ENCODE measurements at places on chromosomes 2 and 18.

- no peak for DNase-seq
These were observed 164.7 kb downstream of the ALPK2 start for GRCh38 chr18:58464104-58464625.

GRCh38 chr2:162989507-162989906 is 150.9 kb upstream of the KCNH7 start:
- no peak for DNase-seq

DNA sequence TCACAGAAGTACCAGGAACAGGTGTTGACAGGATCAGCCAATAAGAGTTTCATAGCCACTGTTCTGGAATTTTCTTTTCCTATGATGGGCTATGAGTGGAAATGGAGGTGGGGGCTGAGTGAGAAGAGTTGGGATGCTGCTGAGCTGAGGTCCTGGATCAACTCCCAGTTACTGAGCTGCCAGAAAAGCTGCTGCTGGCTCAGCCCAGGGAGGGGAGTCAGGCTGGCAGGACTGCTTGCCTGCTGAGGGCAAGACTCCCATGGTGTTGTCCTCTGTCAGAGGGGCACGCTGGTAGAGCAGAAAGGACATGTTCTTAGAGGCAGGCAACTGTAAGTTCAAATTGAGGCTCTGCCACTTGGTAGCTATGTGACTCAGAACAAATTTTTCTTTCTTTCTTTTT is 11.8 kb downstream of the TPGS2 start:
- no peak for DNase-seq

- DNase-seq: no peak
These were observed 54.4 kb downstream of the TMEFF2 start for GRCh38 chr2:192140236-192140839.

DNA sequence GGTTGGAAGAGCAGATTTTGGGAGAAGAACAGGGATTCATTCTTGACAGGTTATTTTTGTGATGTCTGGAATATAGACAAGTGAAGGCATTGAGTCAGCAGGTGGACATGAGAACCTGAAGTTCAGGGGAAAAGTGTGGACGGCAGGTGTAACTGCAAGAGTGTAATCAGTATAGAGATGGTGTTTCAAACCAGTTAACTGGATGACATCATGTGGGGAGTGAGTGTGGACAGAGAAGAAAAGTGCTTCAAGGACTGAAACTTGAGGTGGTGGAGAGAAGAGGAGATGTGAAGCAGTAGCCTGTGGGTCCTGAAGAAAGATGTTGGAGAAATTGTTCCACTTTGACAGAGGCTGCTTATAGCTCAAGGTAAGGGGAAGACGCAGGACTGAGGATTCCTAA is 7.1 kb downstream of the IL1RL1 start:
- DNase-seq: no peak

DNA sequence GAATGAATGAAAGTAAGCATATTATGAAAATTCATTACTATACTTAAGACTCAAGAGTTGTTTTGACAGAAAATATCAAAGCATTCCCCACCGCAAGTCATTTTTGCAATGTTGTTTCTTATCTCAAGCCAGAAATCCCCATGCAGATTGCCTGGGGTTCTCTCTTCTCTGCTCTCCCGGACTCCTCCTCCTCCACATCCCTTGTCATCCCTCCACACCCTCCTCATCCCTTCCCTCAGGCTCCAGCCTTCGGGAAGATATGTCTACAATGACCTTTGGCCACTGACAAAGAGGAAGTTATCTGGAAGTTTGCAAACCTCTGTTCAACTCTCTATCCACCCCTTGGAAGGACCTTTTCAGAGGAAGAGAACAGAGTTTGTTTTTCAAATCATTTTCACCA is 11.9 kb downstream of the TFCP2L1 start:
- no peak for DNase-seq

DNA sequence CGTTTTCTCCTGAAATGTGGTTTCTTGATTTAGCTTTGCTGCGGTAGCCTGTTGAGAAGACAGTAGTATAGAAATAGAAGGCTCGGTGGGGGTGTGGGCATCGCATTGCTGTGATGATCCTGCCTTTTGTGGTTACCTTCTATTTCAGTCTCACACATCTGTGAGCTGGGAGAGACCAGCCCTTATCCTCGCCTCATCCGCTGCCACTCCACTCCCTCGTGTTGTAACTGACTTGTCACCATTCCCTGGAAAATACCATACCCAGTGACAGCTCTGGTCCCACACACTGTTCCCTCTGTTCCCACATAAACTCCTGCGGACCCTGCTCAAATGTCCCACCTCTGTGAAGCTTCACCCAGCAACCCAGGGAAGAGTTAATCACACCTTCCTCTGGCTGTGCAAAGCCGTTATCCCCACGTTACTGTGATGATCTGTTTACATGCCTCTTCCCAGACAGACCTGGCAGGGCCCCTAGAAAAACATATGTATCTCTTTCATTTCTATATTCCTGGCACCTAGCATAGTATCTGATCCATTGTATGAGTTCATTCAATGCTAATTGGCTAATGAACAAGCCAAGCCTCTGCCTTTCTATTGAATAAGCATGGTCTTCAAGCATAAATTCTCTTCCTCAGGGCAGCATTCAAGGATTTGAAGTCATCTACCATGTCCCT is 114.6 kb downstream of the MAPK4 start:
- DNase-seq: no peak

Measured in GM23248 (cell line).